ENCODE measurements at places on chromosomes 7 and 10. TPM values are rescaled to one million over a fixed set of nuclear protein-coding genes. Genes with fewer than 3 reads are reported as not detected.

DNA sequence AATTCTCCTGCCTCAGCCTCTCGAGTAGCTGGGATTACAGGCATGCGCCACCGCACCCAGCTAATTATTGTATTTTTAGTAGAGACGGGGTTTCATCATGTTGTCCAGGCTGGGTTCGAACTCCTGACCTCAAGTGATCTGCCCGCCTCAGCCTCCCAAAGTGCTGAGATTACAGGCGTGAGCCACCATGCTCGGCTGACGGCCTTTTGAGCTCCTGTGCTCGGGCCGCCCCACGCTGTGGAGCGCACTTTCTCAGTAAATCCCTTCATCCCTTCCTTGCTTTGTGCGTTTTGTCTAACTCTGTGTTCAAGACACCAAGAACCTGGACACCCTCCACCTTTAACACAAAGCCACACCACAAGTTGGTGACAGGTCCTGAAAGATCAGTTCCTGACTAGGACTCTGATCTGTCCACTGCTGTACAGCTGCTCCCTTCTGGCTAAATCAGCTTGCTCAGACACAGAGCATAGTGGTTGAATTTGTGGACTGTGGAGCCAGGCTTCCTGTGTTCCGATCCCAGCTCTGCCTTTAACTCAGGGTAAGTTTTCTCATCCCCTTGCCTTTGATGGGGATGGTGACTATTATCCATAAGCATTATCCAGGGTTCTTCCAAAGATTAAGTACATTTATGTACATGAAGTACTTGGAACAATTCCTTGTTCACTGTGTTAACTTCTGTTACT is 20.1 kb downstream of the CHST3 start:
- peak; percentile 16 for DNase-seq

DNA sequence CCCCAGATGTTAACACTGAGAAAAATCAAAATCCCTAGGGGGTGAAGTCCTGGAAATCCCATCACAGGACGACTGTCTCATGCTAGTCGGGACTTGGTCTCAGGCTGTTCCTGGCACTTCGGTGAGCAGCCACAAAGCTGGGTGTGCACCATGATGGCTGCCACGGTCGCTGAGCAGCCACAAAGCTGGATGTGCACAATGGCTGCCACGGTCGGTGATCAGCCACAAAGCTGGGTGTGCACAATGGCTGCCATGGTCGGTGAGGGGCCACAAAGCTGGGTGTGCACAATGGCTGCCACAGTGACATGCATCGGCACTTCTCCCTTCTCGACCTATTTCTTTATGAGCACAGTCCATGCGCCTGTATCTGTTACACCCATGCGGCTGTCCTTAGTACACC is 505.1 kb downstream of the TCERG1L start:
- no peak for DNase-seq

GRCh38 chr10:24307696-24308485 is 99.0 kb downstream of the KIAA1217 start:
- DNase-seq = no peak

DNA sequence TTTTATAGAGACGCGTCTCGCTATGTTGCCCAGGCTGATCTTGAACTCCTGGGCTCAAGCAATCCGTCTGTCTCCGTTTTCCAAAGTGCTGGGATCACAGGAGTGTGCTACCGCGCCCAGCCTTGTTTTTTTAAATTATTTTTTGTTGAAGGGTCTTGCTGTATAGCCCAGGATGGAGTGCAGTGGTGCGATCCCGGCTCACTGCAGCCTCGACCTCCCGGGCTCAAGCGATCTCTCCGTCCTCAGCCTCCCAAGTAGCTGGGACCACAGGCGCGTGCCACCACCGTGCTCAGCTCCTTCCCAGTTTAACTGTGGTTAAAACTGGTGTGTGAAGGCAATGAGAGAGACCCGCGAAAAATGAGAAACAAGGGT is 11.0 kb upstream of the HNRNPF start:
- no peak for DNase-seq

- no peak for DNase-seq
Observed at GRCh38 chr10:114181971-114182370, 2.8 kb downstream of the TDRD1 start.

The MALRD1 gene
- not detected for polyA plus RNA-seq

The ZNF804B gene
- not detected for polyA plus RNA-seq

The GIMAP8 gene
- not detected for polyA plus RNA-seq
